GM23338 (cell line): ENCODE measurements at places on chromosomes 13 and 19. TPM values are rescaled to one million over a fixed set of nuclear protein-coding genes. Genes with fewer than 3 reads are reported as not detected.
A peak's percentile ranks its signal among the peaks of the same experiment; 100 is the strongest.

Gene ADGRE2
- total RNA-seq, result 2.4 and 2.9 TPM in 2 replicates

Gene TIMM44
- total RNA-seq, result 121 and 125 TPM in 2 replicates

Gene ZNF626
- total RNA-seq, result 36.0 and 45.7 TPM in 2 replicates

Gene COL4A2
- 117 and 131 TPM in 2 replicates for total RNA-seq

DNA sequence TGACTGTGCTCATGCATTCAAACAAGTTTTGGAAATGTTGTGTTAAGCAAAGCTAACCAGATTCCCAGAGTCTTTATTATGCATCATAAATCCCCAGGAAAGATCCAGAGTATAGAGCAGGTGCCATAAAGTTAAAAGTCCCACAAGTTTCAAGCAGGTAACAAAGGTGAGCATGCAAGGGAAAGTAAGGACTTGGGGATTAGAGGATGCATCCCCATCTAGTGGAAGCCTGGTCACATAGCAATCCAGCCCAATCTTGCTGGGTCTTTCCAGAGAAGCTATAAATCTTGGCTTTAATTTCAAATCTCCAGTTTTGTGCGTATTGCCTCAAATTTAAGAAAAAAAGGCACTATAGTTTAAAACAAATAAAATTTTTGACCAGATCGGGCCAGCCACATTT is 72.7 kb downstream of the ZNF254 start:
- DNase-seq, result peak; percentile 58

DNA sequence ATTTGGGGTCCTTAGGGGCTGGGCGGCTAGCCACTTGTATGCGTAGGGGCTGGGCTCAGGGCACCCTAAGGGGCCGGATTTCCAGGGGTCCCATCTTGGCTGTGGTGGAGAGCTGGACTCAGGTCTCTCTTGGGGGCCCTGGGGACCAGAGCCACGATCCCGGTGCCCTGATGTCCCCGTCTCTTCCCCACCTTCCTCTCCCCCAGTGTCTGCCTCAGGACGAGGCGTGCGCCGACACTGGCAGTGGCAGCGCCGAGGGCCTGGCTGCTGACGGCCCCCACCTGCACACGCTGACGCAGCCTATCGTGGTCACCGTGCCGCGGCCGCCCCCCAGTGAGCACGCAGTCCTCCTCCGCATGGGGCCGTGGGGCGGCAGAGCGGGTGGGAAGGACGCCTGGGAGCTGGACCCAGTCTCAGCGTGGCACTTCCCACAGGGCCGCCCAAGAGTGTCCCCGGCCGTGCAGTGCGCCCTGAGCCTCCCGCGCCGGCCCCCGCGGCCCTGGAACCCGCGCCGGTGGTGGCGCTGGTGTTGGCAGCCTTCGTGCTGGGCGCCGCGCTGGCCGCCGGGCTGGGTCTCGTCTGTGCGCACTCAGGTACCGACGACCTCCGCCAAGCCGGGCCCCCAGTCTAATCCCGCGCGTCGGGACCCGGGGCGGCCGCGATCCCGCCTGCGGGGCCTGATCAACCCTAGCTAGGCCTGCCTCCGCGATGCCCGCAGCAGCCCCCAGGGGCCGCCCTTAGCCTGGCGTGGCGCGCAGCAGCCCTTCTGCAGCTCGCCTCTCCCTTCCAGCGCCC is 2.7 kb upstream of the SNAPC2 start:
- peak; percentile 83 for DNase-seq

GRCh38 chr13:105144020-105144419 is 1391.4 kb downstream of the EFNB2 start:
- DNase-seq, result peak; percentile 19

- no peak for DNase-seq
These were observed 79.2 kb downstream of the SLAIN1 start for GRCh38 chr13:77776704-77777103.

- DNase-seq, result no peak
These were observed 208.2 kb downstream of the ITGBL1 start for GRCh38 chr13:101660711-101661110.

DNA sequence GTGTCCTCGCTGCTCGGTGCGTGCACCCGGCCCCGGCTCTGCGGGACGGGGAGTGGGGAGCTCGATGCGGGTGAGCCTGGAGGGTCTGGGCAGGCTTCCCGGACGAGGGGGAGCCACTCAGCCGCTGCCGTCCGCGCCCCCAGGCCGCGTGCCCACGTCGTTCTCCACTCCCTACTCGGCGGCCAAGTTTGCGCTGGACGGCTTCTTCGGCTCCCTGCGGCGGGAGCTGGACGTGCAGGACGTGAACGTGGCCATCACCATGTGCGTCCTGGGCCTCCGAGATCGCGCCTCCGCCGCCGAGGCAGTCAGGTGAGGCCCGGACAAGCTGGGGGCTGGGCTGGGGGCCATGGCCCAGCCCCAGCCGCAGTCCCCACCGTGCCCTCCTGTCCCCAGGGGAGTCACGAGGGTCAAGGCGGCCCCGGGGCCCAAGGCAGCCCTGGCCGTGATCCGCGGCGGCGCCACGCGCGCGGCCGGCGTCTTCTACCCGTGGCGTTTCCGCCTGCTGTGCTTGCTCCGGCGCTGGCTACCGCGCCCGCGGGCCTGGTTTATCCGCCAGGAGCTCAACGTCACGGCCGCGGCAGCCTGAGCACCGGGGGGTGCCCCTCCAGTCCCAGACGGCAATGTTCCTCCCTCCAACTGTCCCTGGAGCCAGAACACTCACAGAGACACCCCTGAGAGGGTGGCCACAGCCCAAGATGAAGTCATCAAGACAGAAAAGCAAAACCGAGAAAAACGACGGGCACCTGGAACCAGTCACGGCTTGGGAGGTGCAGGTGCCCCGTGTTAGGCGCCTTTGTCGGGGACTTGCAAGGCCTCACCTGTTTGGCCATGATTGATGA is 2.5 kb upstream of the RPL36 start:
- DNase-seq, result no peak

DNA sequence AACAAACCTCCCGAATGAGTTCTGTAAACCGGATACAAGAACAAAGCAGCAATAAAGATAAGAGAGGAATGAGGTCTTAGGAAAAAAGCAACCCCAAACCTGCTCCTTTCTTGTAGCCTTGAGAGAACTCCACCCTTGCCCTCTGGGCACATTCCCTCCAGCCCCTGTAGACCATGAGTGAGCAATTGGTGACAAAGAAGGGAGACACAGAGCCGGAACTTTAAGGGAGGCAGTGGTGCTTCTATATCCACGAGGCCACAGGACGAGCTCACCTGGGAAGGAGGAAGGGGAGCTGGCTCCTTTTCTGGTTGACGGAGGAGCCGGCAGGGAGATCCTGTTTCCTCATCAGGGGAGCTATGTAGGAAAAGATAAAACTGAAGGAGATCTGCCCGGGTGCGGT is 13.0 kb downstream of the BRME1 start:
- no peak for DNase-seq

DNA sequence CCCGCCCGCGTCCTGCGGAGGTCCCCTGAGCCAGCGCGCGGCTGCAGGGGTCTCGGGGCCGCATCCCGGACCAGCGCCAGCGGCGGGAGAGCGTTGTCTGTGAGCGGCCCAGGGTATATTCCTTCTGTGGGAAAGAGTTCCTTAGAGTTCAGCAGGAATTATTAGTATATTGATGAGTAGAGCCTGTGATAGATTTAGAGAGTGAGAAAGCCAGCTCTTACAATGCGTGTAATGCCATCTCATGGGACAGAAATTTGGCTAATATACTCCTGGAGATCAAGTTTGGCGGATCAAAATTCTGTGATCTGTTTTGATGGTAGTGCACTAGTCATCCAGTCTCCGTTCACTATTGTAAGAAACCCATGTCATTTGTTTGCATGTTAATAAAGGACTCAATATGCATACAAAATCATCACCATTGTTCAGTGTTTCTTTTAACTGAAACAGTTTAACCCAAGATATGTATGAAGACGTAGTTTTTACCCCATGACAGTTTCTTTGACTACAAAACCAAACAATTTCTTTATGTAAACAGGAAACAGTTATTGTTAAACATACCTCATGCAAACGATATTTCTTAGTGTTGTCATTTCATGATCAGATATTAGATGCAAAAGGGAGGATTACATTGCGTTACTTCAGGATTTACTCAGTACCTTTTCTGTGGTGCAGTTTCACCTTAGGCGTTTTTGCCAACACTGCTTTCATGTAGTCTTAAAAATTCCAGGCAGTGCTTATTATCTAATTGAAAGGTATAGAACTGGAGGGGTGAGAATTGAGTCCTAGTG is 9.9 kb downstream of the TNFRSF19 start:
- DNase-seq, result peak; percentile 46

DNA sequence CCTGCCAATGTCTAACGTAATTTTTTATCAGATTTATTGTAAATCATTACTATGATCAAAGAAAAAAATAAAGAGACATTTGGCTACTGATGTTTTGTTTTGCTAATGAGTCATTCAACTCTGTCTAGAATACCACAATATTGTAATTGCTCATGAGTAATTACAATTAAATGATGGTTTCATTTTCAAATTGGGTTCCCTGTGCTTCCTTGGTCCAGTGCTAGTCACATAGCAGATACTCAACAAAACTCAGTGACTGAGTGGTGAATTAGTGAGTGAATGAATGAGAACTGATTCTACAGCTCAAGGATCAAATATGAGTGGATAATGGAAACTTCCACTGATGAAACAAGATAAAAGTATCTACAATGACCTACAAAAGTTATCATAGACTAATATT is 304.7 kb downstream of the POU4F1 start:
- no peak for DNase-seq

- no peak for DNase-seq
These were observed 1227.1 kb downstream of the SLITRK1 start for GRCh38 chr13:82654861-82655855.

- DNase-seq, result no peak
These were observed 19.3 kb downstream of the EDDM13 start for GRCh38 chr19:56291867-56292266.

- DNase-seq, result no peak
These were observed 1.8 kb downstream of the HMGB1 start for GRCh38 chr13:30463787-30464495.

- peak; percentile 82 for DNase-seq
These were observed 740 bp downstream of the WDFY2 start for GRCh38 chr13:51584731-51585672.

- DNase-seq, result no peak
These were observed 1.8 kb upstream of the ATP4A start for GRCh38 chr19:35565016-35565856.

GRCh38 chr19:51382004-51382403 is 5.8 kb downstream of the LIM2 start:
- no peak for DNase-seq
